ENCODE measurements at places on chromosomes 16 and 17.
A peak's percentile ranks its signal among the peaks of the same experiment; 100 is the strongest.

DNA sequence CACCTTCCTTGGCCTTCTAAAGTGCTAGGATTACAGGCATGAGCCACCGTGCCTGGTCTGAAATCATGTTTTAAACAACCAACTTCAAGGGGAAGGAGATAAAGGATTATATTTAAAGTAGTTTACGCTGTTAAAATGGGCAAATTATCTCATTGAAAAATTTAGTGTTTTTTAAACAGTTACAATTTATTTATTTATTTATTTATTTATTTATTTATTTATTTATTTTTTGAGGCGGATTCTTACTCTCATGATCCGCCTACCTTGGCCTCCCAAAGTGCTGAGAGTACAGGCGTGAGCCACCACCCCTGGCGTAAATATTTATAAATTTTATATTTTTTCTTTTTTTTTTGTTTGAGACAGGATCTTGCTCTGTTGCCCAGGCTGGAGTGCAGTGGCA lies 22.2 kb downstream of the CDK12 start:
- no peak for DNase-seq

DNA sequence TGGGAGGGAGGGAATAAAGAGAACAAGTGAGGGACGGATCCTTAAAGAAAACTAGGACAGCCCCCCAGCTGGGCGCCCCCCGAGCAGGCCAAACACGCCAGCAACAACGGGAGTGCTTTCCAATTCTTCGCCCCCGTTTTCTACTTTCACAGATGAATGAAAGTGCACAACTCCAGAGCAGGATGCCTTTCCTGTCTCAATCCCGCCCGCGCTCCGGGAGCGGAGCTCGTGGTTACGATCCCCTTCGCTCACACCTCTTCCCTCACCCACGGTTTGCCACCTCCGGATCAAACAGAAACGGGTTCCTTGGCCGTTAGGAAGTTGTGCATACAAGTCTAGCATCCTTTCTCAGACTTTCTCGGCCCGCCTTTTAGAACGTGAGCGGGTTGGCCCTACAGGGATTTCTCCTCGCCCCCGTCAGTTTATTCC lies 680 bp downstream of the SKA2 start:
- peak; percentile 16 for DNase-seq

DNA sequence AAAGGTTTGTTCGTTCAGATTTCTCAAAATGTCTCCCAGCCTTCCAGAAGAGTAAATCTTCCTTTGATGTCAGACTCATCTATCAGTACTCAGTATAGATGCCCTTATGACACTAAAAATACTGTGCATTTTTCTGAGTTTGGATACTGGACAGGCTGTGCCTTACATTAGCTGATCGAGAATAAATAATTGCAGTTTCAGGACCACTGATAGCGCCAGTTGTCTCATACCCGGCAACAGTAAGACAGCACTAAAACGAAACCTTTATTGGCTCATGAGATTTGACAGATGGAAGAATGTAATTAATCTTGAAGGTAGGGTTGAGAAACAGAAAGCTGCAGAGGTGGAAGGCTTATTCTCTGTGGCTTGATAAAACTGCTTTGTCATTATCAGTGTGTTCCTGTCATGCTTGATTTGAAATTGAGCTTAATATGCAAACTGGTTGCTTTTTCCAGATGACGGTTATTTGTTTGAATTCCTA lies 1.2 kb downstream of the ATP6V0A1 start:
- DNase-seq, result peak; percentile 23

DNA sequence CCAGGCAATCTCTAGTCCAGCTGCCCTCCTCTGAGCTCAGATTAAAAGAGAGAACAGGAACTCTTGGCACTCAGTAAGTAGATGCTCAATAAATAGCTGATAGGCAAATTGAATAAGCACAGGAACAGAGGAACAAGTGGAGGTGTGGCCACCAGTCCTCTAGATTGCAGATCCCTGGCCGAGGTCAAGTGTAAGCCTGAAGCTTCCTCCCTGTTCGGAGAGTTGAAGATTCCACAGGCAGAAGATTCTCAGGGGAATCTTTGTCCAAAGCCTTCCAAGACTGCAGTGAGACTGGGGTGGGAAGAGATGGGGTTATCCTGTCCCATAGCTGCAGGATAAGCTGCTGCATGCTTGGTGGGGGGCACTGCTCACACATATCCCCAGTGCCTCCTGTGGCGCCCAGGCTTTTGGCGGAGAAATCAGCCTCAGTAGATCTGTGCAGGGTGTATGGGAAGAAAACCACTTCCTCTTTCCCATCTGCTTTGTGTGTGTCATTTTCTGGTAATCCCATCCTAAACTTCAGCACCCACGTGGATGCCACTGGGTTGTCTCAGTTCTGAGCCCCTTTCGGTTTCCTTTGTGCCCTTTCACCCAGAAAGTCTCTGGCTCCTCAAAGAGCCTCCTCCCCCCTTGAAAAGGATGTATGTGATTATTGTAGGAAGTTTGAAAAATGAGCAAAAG lies 12.1 kb downstream of the CD300A start:
- no peak for DNase-seq

DNA sequence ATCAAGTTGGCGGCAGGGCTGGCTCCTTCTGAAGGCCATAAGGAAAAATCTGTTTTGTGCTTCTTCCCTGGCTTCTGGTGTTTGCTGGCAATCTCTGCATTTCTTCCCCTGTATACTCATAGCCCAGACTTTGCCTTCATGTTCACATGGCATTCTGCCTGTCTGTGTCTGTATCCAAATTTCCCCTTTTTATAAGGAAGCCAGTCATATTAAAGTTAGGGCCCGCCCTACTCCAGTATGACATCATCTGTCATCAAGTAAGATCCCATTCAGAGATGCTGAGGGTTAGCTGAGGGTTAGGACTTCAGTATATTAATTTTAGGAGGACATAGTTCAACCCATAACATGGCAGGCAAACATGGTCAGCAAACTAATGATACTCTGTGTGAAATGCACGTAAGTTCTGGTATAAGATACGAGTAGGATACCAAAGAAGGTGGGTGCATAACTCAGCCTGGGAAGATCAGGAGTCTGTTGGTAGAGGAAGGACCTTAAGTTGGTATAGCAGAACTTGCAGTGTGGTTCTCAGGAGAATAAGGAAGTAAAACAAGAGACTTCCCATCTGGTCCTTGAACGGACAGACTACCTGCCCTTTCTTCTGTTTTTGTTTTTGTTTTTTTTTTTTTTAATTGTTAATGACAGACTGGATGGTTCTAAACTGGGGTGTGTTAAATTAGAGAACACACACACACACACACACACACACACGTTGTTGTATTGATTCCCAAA lies 13.9 kb downstream of the MAP2K6 start:
- DNase-seq, result no peak

DNA sequence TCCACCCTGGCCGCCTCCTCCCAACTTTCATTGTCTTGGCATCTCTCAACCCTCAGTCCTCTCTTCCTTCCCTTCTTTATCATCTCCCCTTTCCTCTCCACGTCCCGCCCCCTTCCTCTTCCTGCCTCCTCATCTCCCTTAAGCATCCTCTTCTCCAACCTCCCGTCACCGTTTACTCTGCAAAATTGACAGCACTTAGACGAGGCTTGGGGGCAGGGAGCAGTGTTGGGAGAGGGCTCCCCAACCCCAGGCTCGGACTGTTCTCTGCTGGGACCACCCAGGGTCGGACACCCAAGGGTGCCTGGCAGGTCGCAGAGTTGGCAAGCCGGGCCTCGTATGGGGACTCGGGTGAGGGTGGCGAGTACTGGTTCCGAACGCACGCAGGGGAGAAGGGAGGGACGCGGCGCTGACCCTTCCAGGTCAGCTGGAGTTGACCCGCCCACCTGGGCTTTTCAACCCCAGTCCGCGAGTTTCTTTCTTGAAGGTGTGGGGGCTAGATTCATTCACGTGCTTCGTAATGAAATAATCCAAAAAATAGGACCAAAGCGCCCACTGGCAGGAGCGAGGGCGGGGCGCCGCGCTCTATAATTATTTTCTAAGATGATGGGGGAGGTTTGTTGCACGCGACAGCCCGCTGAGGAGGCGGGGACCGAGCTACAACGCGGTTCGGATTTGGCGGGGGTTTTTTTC lies 775 bp upstream of the PAGR1 start:
- no peak for DNase-seq
